Fibroblast of mammary gland (primary cell): ENCODE measurements at places on chromosomes 4 and X.

- no peak for DNase-seq
These were observed 15.5 kb downstream of the CCNQ start for GRCh38 chrX:153583433-153583832.

DNA sequence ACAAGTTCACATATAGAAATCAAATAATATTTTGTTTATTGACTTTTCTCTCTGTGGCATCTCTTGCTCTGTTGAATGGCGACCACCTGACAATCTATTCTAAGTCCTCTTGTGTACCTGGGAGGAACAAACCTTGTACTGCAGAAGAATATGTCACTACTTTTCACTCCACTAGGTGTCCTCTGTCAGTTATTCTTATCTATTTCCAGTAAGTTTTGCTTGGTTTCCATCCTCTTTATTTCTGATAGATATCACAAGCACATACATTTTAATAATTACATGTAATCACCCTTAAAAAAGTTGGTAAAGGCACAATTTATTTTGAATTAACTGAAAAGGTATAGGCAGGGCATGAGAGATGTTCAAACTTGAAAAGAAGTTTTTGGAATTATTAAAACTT, 238.4 kb downstream of the SNCA start:
- peak; percentile 32 for DNase-seq

GRCh38 chrX:55818673-55819375, 101.3 kb downstream of the RRAGB start:
- DNase-seq, result no peak

GRCh38 chr4:55116450-55116849, 8.9 kb downstream of the KDR start:
- DNase-seq, result peak; percentile 52

- peak; percentile 71 for DNase-seq
These were observed 214.0 kb upstream of the UGT8 start for GRCh38 chr4:114384629-114385028.
